ENCODE measurements at places on chromosomes 7 and 10.
A peak's percentile ranks its signal among the peaks of the same experiment; 100 is the strongest.

- peak; percentile 52 for DNase-seq
Observed at GRCh38 chr10:50937230-50937907, 51.9 kb upstream of the A1CF start.

DNA sequence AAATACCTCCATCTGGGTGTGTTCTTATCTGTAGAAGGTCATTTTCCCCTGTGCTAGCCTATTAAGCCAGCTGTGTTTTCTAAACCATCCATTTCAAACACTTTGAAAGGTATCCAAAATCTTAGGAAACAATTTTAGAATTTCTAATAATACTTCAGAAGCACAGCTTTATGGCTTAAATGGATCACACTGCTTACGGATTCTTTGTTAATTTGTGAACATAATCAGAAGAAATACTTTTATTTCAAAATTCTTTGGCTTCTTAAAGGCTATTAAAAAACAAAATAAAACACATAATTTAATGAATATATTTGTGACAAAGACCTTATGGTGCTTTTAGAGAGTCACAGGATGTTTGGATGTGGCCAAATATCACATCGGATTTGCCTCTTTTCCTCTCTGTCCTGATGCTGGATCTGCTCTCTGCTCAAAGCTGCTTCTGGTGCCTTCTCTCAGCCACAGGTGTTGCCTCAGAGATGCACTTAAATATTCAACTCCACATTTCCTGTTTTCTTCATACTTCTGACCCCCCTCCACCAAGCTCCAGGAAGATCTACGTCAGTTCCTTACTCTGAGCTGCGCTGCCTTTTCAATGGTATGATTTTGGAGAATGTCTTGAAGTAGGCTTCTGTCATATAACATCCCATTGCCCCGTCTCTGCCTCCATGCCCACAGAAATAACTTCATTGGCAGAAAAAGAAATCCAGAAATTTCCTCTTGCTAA lies 230.6 kb downstream of the MLLT10 start:
- no peak for DNase-seq

DNA sequence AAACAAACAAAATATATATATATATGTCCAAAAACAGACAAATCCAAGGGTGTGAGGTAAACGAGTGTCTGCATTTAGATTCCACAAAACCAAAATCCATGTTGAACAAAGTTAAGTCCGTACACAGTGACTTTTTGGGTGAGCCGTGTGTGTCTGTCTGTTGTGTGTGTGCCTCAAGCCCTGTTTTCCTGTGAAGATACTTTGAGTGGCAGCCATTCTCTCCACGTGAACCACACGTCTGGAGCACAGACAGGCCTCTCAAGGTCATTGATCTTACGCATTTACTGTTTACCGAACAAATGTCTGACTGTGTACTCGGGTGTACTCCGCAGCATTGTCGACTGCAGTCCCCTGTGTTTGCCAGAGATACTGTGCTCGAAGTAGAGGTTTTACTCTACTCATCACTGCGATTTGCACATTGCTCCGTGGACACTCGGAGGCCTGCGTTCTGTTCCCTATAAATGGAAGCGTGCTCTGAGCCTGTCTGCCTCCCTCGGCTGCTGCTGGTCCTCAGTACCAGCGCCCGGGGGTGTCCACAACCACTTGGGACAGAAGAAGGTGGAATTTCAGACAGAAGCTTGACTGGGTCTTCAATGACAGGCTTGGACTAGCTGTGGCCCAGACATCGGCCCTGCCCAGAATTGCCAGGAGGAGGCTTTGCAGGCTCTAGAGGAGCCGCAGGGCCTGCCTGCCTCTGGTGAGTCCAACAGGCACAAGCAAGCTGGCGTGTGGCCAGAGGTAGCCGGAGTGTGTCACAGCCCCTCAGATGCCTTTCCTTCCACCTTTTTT lies 22.1 kb downstream of the CYP17A1 start:
- DNase-seq, result peak; percentile 67

- no peak for DNase-seq
Observed at GRCh38 chr10:124888262-124888661, 53.7 kb upstream of the ZRANB1 start.

DNA sequence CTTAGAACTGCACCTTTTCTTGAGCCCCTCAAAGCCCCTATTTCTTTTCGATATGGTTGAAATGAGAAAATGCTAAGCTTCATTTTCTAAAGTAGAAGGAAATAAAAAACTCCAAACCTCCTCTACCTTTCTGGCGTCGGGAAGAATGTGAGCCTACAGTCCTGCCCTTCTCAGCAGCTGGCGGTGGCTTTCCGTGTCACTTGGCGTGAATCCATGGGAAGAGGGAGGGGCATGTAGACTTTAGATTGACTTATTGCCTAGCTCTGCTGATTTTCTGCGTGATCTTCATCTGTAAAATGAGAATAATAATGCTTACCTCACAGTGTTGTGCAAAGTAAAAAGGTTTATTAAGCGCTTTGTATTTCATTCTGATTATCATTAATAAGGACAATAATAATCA lies 35.0 kb downstream of the PRR15 start:
- no peak for DNase-seq

GRCh38 chr7:53475776-53476175 lies 440.3 kb downstream of the POM121L12 start:
- no peak for DNase-seq

DNA sequence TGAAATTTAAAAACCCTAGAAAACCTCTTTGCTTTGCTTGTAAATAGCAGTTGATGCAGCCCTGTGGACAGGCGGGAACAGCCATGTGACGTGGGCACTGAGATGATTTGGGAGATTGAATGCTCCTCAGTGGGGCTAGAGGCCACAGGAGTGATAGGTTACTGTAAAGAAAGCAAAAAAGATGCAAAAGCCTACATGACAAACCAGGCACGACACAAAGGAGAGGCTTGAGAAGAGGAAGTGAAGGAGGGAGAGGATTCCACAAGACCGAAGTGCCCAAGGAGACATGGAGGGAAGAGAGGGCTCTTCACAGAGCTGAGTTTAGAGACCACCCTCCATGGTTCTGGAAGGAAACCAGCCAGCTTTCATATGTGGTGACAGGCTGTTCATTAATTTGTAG lies 25.7 kb downstream of the IKZF1 start:
- no peak for DNase-seq
